T-helper 1 cell (primary cell): ENCODE measurements at places on chromosomes 12 and 14.

DNA sequence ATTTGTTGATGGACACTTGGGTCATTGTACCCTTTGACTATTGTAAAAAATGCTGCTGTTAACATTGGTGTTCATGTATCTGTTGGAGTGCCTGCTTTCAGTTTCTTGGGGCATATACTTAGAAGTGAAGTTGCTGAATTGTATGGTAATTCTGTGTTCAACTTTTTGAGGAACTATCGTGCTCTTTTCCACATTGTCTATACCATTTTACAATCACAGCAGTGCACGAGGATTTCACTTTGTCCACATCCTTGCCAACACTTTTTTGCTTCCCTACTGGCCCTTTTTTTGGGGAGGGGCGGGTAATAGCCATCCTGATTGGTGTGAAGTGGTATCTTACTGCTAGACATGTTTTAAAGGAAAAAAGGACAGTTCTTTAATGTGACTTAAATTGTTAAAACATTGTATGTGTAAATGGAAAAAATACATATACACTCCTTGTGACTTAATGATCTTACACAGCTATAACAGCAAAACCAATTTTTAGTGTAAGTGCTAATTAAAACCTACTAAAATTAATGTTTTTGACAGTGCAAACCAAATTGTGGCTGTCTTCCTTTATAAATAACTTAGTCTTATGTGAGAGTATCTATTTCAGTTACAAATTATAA is 52.7 kb downstream of the WNK1 start:
- no peak for DNase-seq

DNA sequence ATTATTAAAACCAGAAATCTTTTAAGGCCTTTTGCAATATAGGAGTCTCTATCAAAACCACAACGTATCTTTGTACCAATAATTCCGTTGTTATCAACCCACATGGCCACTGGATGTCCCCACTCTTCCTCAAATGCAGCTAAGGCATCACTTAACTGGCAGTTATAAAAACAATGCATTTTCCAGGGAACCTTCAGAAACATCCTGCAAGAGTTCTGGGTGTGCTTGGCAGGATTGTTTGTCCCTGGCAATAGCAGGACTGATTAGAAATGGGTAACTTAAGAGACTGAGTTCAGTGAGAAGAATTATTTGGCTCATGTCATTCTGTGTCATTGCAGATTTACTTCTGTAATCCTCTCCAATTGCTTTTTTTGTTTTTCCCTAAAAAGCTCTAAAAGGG is 112.0 kb downstream of the SLC15A5 start:
- no peak for DNase-seq

GRCh38 chr12:130130346-130130745 is 31.9 kb upstream of the FZD10 start:
- no peak for DNase-seq

DNA sequence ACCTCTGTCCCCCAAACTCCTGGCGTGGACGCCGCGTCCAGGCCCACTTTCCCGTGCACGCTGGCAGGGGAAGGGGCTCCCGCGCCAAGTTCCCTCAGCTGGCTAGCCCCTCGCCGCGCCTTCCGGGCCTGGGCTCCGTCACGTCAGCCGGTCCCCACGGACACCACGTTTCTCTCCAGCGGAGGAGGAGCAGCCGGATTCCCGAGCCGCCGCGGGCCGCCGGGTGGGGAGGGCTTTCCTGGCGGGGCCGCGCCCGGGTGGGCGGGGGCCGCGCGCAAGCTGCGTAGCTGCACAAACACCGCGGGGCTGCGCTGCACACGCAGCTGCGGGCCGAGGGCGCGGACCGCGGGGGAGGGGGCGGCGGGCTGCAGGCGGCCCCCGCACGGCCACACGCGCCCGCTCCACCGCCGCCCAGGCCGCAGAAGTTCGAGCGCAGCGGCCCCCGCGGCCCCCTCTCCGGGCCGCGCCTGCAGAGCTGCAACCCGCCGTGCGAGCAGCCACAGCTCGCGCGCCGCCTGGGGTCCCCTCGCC is 45.1 kb upstream of the PNMA1 start:
- DNase-seq = peak; percentile 43

- no peak for DNase-seq
Observed at GRCh38 chr12:64544371-64545080, 65.8 kb upstream of the RASSF3 start.

DNA sequence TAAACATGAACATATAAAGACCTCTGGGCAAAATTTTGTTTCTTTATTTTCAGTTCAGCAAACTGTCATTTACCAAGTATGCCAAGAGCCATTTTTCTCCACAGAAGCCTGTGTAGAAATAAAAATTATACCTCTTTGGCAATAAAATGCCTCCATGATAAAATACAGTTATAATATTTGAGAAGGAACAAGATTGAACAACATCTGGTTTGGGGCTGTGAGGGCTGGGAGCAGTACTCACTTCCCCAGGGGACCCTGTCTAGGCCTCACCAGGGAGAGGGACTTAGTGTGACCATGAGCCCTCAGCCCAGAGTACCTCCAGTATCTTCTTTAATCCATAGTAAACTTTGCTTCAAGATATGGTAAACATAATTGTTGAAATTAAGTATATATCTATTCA is 65.1 kb downstream of the DAAM1 start:
- DNase-seq = no peak

GRCh38 chr12:2961705-2962104 is 2.5 kb downstream of the TEAD4 start:
- DNase-seq = no peak

DNA sequence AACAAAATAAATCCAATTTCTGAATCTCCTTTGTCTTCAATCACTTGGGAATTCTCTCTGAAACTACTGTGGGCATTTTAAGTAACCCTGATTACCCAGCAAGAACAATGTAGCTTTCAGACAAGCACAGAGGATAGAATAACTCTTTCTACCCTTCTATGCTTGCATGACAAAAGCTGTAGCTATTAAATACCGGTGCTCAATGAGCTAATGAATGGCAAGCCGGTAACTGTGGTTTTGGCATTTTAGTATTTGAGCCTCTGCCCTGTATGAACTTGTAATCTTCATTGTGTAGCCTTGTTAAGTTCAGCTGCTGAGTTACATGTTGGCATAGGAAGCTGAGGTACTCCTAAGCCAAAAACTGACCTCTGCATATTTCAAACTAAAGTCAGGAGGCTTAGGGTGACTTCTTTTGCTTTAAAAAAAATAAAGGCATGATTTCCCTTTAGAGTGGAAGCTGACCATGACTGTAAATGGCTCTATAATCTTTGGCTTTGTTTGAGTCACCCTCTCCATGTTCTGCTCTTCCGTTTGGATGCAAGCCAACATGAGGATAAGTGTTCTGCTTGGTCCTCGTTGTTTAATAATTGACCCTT is 171.0 kb upstream of the HIF1A start:
- no peak for DNase-seq

- DNase-seq = no peak
Observed at GRCh38 chr12:75720812-75721641, 209.6 kb upstream of the KRR1 start.

DNA sequence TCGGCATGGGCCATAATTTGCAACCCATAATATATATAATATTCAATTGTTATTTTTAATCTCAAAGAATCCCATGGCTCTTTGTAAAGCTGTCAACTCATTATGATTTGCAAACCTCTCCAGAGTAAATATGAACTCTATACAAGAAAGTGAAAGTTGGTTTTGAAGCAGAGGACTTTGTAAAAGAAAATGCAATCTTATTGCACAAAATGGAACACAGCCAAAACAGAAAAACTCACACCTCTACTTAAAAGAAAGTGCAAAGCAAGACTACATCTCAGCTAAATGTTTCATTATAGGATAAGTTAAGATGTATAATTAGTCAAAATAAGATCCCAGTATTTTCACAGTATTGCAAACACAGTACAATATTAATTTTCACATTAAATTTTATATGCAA is 111.2 kb upstream of the FLRT2 start:
- no peak for DNase-seq

DNA sequence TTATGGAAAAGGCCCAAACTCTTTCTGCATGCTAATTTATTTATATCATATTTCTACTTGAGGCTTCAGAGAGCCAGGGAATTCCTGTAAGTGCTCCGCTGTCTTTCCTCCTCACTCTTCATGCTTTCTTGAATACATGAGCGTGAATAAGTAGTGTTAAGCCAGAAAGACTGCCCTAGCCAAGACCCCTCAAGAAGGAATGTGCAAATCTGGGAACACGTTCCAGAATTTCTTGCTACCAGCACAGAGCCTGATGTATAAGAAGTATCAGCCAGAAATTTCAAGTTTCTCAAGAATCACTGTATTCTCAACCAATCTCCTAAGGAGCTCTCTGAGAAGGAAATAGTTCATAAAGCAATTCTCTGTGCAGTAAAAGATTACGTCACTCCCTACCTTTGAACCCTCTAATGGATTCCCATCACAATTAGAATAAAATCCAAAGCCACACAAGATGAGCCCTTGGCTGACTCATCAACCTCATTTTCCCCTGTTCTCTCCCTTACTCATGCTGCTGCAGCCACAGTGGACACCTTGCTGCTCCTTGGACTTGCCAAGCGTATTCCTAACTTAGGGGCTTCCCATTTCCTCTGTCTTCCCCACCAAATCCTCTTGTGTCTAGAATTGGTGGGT is 6.9 kb upstream of the TSPAN8 start:
- DNase-seq = no peak

DNA sequence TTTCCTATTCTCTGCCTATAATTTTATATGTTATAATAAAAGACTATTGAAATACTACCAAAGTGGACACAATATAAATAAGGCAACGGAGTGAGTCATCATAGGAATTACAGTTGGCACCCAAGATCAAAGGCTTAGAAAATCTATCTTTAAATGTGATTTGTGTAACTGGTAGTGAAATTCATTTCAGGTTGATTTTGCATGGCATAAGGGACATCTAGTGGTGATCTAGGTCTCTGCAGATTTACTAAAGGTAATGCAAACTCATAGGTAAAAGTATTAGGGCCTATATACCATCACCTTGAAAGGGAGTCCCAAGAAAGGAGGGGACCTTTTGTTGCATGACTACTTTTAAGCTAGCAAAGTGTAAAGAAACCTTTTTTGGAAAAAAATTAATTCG is 527.2 kb downstream of the NRXN3 start:
- DNase-seq = no peak

DNA sequence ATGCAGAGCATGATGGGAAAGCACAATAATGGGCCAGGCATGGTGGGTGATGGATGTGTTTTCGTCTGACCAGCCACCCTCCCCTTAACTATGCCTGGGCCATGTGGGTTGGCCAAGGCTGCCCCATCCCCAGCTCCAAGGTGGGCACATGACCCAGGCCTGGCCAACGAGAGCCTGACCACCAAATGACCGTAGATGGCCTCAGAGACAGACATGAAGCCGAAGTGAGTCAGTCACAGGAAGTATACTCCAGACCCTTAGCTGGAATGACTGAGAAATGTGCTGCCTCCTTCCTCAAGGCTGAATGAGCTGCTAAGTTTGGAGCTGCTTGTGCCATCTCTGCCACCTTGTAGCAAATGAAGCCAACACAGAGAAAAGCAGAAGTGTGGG is 233.6 kb downstream of the BCL11B start:
- DNase-seq = no peak

- no peak for DNase-seq
Observed at GRCh38 chr12:52316290-52316689, 4.9 kb downstream of the KRT83 start.

DNA sequence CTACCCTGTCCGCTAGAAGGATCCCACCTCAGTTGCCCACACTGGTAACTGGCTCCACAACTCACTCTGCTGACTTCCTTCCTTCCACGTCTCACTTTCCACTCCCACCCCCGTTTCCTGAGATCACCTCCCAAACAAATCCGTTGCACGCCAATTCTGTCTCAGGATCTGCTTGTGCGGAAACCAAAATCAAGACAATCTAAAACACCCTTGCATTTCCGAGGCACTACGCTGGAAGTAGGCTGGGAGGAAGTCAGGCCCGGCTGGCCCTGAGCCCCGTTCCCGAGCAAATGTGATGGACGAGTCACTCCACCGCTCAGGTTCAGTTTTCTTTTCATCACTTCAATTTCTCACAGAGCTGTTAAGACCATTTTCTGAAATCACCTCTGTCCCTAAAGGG is 23.1 kb downstream of the ABCB9 start:
- no peak for DNase-seq

DNA sequence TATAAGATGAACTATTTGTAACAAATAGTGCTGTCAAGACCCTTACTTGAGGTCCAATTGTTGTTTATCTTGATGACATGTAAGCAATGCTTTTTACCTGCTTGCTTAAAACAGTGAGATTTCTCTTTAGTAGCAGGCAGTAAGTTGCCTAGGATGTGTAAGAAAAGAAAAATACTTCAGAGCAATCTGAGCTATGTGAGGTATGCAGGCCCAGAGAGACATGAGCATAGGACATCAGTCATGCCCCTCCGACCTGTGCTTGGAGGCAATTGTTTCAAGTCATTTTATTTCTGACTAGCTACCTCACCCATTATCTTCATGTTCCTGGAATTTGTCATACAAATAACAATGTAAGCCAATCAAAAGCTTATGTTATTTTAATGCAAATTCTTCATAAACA is 930.6 kb upstream of the FBXO33 start:
- no peak for DNase-seq

DNA sequence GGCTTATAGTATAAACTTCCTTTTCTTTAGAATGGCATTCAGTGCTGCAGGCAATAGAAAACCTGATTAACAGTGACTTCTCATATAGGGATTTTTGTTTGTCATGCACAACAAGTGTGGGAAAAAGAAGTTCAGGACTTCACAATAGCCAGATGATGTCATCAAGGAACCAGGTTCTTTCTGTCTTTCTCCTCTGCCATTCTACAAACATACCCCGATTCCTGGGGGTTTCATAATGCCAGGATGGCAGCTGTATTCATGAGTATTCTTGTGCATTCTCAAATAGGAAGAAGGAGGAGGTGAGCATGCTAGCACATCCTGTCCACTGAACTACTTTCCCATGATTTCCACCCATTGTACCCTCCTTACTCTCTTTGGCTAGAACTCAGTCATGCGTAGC is 182.7 kb upstream of the EEA1 start:
- no peak for DNase-seq

- no peak for DNase-seq
Observed at GRCh38 chr14:39474416-39474911, 42.2 kb upstream of the FBXO33 start.

- no peak for DNase-seq
Observed at GRCh38 chr12:130474599-130475269, 137.0 kb downstream of the PIWIL1 start.

GRCh38 chr14:87732562-87732961 is 260.4 kb downstream of the GALC start:
- no peak for DNase-seq

- DNase-seq = no peak
Observed at GRCh38 chr12:103858953-103859601, 18.0 kb upstream of the NT5DC3 start.

GRCh38 chr14:65594153-65594881 is 181.8 kb downstream of the FUT8 start:
- no peak for DNase-seq

DNA sequence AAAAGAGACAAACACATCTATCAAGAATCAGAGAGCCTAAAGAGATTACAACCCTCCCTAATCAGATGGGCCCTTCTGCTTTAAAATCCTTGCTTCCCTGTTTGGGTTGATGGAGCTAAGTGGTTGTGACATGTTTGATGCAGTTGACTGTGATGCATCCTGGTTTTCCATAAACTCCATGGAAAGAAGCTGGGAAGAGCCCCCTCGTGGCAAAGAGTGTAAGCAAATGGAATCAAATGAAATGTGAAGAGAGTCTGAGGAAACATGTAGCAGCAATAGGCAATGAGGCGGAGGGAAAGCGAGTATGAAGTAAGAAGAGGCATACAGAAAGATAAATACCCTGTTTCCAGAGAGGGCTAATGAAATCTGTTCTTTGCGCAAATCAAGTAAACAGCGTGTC is 70.4 kb upstream of the SLCO1C1 start:
- no peak for DNase-seq
